ENCODE measurements at places on chromosomes 5 and 9.

GRCh38 chr5:64026493-64026892, 64.2 kb upstream of the HTR1A start:
- DNase-seq: no peak

DNA sequence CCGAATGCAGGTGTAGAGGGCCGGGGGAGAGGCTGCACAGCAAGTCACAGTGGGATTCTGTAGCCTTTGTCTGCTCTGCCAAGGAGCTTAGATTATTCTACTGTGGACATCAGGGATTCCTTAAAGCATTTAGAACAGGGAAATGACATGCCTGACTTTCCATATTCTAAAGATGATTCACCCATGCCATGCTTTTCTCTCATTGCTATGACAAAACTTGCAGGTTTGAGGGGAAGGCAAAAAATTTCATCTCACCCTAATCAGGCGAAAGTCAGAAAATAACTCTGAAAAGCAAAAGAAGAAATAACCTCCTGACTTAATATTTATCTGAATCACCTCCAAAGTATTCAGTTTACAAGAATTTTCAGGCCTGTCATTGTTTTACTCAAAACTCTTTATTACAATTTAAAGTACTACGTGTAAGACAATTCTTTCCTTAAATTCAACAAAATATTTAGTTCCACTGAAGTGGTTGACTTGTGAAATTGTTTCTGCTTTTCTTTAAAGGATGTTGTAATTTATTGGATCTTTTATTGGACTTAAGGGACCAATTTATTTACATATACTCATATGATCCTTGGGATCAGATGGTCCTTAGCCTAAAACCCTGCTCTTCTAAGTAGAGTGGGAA, 30.0 kb upstream of the GAS1 start:
- DNase-seq: no peak

- DNase-seq: no peak
Measured at GRCh38 chr9:134690301-134690751, 48.7 kb downstream of the COL5A1 start.

DNA sequence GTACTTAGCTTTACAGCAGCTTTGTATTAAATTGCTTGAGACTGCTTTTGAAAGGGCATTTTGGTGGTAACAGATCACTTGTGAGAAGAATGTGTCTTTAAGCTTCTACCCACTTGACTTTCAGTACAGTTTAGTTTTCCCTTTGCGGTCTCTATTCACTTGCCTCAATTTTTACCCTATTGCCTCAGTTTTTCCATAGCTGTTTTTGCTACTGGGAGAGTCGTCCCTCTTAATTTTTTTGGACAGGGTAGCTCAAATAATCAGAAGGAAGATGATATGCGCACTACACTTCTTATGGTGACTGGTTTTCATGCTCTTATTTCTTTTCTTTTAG, 18.8 kb downstream of the UGCG start:
- no peak for DNase-seq

DNA sequence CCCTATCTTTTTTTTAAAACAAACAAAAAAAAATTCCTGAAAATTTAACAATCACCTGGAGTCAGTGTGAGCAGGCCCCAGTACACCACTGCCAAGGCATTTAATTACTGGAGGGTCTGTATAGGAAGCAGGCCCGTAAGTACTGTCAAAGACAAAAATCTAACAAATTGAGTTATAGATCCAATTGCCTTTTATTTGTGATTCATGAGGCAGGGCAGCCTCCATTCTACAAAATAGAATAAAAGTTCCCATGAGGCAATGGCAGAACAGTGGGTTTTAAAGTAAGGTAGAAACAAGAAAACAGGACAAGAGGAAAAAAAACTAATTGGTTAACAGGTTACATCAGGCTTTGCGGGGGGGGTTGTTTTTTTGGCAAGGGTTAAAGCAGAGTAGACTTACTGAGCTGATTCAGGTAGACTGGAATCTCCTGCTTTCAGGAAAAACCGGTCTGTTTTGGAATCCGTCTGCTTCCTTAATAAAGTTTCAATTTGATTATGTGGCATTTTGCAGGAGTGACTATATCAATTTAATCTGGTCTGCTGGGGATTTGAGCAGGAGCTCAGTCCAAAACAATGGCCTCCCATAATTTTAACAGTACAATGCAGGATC, 48.9 kb downstream of the AUH start:
- no peak for DNase-seq

DNA sequence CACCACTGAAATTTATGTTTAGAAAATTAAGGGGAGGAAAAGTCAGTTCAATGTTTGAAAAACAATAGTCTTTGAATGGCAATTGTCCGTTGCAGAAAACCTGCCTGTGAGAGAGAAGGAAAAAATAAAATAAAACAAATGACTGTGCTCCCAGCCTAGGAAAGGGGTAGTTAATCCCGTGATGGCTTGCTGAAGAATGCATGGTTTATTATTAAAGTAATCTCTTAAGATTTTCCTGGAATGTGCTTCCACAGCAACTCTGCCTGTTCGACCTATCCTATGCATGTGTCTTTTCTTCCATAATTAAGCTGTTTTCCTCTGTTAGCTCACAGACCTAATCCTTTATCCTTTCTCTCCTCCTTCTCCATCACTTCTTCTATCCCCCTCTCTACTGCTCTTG, 2.4 kb upstream of the DAB2 start:
- DNase-seq: no peak

DNA sequence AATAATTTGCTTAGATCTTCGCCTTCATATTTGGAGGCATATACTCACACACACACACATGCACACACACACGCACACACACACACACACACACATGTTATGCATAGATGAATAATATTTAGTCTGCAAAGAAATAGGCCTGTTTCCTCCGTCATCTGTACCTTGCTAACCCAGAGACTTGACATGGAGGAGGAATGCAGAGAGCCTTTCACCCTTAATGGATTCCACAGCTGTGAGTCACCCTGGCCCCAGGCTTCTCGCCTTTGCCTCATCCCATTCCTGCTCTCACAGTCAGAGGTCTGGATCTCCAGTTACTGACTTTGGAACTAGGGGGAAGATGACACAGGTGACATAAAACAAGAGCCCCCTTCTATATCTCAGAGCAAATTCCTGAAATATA, 29.7 kb downstream of the ZNF462 start:
- no peak for DNase-seq

- peak; percentile 74 for DNase-seq
Measured at GRCh38 chr5:132426525-132427138, 57.1 kb downstream of the SLC22A5 start.

DNA sequence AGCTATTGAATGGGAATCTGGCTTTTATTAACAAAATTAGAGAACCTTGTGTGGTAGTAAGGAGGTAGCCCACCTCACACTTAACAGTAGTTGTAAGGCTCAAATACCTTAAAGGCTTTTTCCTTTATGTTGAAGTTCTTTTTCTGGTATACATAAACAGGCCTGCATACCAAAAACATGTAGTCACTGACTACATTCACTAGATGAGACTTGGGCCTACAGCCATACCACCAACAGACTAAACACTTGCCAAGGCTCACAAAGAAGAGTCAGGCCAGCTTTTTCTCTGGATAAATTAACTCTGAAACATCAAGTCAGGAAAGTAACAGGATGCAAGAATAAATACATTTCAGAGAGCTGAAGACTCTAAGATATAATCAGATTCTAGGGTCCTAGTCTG, 78.6 kb upstream of the MPDZ start:
- no peak for DNase-seq

GRCh38 chr9:134187110-134187531, 22.8 kb upstream of the RNU6ATAC start:
- no peak for DNase-seq

- no peak for DNase-seq
Measured at GRCh38 chr9:109101810-109102209, 17.9 kb downstream of the TMEM245 start.

DNA sequence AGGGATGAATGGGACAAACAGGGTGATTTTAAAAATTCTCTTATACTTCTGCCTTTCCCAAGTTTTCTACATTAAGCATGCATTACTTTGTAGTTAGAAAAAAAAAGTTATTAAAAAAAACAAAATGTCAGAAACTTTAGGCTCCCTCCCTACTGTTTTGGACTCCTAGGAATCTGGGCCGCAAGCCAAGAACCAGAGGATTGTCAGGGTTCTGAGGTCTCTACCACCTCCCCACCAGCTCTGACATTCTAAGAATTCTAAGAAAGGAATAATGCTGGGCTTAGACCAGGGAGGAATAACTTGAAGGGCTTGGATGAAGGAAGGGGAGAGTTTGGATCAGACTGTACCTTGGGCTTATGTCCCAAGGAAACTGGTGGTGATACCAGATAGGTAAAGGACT, 1.1 kb upstream of the ARHGEF39 start:
- no peak for DNase-seq

DNA sequence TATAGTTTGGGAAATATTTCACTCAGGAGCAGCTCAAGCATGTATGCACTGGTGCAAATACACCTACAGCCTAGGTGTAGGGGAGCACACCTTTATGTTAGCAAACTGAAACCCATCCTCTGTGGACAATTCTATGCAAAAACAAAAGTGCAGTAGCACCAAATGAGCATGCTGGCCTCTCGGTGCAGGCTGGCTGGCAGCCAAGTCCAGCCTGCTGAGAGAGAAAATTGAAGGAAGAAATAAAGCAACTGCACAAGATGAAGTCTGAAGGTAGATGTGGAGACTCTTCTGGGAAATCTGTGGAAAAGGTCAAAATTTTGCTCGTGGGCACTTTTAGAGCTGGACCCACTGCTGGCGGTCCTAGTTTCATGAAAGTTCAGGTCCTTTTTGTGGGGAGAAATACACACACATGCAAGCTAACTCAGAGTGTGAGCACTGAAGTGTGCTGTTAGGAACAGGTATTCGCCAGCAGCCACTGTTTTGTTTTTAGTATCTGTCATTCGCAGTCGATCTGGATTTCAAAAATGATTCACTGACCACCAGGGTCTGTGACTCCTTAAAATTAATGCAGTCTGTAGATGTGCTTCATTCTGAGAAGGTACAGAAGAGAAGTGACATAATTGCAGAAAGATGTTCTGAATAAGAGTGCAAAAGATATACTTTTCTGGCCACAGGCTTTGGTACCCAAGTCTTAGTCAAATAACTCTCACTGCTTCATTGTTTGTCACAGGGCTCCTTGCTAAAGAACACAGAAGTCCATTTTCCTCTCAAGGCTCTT, 281.7 kb downstream of the PARP8 start:
- no peak for DNase-seq
